Large intestine (tissue), 12 donors: ENCODE measurements at places on chromosomes 13 and 19.

- DNase-seq: no peak
Measured at GRCh38 chr13:56558698-56559320, 581.9 kb upstream of the PRR20A start.

GRCh38 chr13:48738311-48738710 is 84.6 kb downstream of the CYSLTR2 start:
- DNase-seq: no peak

DNA sequence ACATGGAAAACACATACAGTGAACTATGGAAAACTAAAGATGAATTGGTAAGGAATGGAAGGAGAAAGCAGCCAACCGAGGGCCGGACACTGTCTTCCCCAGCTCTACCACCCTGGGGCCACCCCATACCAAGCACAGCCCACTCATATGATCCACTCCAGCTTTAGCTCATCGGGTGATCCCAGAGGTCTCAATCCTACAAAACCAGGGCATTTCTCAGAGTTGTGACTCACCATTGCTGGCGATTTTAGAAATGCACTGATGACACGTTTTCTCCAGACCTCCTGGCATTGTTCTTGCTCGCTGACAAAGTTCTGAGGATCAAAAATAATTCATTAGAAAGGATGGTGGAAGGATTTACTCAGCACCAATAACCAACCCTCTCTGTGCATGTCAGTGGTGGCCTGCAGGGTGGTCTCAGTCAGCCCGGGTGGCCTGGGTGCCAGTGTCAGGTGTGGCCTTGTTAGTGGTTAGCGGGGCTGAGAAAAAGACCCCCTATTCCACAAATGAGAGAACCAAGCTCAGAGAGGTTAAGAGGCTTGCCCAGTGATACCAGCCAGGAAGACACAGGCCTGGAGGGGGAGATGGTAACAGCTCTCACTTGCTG is 6.6 kb downstream of the TMEM272 start:
- no peak for DNase-seq

DNA sequence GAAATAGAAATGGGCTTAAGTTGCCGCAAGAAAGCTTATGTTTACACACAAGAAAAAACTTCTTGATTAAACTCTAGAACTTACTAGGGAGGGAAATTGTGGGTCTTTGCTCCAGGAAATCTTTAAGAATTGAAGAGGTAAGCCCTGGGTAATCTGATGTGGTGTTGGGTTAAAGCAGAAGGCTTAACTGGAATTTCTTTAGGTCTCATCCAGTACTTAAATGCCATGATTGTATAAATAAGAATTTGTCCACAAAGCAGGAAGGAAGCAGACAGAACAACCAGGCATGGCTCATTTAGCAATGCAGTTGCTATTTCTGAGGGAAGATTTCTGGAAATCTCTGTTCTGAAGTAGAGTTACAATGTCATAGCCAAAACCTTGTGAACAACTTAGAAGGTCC is 360.4 kb downstream of the KLF5 start:
- DNase-seq: no peak

DNA sequence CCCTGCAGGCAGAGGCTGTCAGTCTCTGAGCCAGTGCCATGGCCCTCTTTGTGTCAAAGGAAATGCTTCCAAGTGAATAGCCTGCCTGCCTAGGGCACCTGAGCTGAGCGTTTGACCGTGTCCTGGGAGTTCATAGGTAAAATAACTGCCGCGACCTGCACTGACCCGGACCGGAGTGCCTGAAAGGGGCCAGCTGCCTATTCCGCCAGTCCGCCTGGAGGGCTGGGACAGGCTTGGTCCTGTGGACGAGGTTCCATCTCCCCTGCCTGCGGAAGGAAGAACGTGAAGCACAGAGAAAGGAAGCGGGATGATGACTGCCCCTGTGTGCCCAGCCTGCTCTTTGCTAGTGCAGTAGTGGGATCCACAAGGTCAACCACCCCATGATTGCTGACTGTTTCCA is 17.5 kb upstream of the ZNF492 start:
- no peak for DNase-seq

- DNase-seq: no peak
Measured at GRCh38 chr19:55373306-55373992, 3.2 kb upstream of the TMEM190 start.

- no peak for DNase-seq
Measured at GRCh38 chr13:98181111-98181815, 4.2 kb upstream of the RNF113B start.

DNA sequence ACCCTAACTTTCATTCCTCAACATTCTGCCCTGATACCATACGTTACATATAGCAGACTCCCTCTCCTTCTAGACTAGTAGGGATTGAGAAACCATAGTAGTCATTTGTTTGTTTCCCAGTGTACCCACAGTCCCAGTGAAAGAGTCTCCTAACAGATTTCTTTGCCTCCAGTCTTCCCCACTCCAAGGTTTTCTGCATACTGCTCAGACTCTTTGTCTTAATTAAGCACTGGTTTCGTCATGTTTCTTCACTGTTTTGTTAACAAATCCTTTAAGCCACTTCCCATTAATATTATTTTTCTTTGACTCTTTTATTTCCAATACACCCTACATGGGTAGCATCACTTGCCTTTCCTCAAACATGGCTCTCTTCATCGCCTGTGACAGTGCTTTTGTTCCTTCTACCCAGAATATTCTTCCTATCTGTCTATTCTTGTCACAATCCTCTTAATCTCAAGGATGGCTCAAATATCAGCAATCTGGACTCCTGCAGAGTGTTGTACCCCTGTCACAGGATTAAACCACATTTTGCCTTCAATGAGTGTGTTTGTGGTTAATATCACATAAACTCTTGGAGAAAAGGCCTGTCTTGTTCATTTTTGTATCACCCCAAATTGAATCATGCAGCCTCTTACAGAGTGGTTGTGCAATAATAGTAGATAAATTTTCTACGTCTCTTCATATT is 92.7 kb upstream of the KLF12 start:
- no peak for DNase-seq

GRCh38 chr19:10651851-10652250 is 2.3 kb upstream of the ILF3 start:
- DNase-seq: peak; percentile 31

GRCh38 chr19:38759590-38760003 is 13.7 kb downstream of the LGALS7 start:
- peak; percentile 86 for DNase-seq

DNA sequence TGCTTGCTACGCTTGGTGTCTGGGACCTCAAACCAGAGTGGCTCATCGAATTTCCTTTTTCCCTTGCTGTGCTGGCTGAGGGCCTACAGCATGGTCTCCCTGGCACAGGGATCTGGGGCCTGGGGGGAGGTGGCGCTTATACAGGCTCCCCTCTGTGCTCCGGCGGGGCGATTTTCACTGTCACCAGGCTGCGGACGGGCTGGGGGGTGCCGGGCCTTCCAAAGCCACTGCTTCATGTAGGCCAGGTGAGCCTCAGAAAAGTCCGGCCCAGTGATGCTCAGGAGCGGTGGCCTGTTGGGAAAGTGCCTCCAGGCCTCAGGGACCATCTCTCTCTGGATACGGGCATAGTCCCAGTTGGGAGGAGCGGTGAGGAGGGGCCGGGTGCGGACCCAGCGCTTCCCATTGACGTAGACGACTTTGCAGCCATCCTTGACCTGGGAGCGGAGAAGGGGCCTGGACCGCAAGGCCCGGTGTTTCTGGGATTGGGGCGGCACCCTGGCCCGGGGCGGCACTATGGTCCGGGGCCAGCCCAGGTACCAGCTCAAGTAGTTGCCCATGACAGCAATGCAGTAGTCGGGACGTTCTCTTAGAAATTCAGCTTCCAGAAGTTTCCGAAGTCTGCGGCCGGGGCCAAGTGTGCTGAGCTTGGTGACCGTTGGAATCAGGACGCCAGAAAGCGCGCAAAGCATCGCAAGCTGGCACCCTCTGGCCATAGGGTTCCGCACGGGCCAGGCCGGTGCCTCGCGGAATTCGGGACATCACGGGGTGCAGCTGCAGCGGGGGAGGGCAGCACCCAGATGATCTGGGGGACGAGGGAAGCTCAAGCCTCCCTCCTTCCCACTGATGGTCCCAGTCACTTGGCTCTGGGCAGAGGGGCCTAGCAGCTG is 255.9 kb downstream of the SLC7A1 start:
- no peak for DNase-seq

GRCh38 chr19:42219812-42220750 is at the start of gene ZNF526:
Gene ZNF526, plus strand, starts transcription at chr19:42220312. Its CDS starts 4,092 bp downstream, at chr19:42224404.
- DNase-seq: peak; percentile 99

DNA sequence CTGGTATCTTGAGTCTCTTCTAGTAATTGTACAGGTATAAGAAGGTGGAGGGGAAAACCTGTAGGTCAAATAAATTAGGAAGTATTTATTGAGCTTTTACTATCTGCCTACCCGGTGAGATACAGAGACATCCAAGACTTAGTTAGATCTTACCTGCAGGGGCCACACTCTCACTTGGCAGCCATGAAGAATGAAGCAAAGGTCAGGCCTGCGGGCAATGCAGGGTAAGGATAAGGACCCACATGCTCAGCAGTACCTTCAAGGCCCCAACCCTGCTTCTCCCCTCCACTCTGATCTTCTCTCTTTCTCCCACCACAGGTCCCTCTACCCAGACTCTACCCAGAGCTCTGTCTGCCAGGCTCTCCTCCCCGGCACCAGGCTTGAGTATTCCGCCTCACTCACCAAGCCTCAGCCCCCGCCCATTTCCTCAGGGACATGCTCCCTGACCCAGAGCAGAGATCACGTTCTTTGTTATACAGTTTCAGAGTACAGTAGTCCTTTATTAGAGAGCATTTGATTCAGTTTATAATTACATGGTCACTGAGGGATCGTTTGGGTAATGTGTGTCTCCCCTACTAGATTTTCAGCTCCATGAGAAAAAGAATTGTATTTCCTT is 18.9 kb upstream of the CLDN10 start:
- peak; percentile 18 for DNase-seq

GRCh38 chr13:106548064-106548696 is 12.7 kb upstream of the EFNB2 start:
- no peak for DNase-seq

DNA sequence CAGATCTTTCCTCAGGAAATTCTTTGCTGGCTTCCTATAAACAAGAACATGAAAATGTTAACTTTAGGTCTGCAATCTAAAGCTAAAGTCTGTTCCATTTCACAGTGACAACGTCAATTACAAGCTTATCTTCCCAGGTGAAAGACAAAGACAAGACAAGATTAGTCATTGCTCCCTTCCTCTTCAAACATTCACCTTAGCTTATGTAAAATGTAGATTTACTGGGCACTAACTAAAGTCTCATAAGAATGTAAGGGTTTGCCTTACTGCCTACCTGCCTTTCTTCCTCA is 17.2 kb downstream of the TNFSF14 start:
- DNase-seq: no peak

DNA sequence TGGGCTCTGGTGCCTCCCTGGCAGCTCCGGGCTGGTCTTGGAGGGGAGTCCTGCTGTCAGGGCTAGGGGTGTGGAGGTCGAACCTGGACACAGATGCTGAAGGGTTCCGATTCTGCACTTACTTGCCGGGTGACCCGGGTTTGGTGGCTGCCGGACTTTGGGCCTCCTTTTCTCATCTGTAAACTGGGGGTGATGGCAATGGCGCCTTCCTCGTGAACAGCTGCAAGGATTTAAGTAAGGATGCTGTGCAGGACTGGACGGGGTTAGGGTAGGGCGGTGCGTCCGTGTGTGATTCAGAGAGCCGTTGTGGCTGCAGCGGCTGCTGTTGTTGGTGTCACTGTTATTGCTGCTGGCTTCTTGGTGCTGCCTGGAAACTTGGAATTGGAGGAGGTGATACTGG is 2.4 kb downstream of the HPN start:
- no peak for DNase-seq

GRCh38 chr19:18017275-18018083 is 9.5 kb downstream of the ARRDC2 start:
- no peak for DNase-seq

DNA sequence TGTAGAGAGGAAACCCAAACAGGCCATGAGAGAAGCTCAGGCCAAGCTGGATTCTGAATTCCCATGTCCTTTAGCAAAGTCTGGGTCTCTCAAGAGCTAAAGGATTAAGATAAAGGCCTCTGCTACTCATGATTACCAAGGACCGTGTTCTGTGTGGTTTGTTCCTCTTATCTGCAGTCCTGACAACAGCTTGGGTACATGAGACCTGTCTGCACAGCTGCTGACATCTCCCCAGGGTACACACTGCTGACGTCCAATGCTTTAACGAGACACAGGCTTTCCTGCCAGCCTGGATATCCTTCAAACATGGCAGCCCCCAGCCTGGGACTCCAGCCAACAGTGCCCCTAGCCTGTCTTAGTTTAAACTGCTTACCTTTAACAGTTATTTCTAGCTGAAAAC is 211.0 kb downstream of the SLC7A1 start:
- peak; percentile 6 for DNase-seq

DNA sequence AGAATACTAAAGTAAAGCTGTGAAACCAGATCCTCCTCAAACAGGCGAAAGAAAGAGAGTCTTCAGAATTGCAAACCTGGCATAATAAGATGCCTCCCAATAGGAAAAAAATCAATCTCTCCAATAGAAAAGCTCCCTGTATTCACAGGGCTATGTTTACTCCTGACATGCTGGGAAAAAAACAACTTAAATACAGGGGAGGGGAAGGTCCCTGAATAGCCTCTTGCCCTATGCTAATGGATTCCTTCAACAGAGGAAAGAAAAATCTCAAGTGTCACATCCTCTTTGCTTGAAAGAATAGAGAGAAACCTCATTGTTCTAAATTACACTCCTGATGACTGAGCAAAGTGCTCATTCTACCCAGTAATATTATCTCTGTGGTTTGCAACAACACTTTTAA is 1271.1 kb upstream of the PRR20A start:
- DNase-seq: no peak

GRCh38 chr19:16945364-16945714 is 56.5 kb downstream of the F2RL3 start:
- DNase-seq: no peak

- no peak for DNase-seq
Measured at GRCh38 chr13:74201530-74201929, 67.3 kb upstream of the KLF12 start.

GRCh38 chr19:51093510-51094345 is 11.0 kb upstream of the KLK14 start:
- DNase-seq: no peak

DNA sequence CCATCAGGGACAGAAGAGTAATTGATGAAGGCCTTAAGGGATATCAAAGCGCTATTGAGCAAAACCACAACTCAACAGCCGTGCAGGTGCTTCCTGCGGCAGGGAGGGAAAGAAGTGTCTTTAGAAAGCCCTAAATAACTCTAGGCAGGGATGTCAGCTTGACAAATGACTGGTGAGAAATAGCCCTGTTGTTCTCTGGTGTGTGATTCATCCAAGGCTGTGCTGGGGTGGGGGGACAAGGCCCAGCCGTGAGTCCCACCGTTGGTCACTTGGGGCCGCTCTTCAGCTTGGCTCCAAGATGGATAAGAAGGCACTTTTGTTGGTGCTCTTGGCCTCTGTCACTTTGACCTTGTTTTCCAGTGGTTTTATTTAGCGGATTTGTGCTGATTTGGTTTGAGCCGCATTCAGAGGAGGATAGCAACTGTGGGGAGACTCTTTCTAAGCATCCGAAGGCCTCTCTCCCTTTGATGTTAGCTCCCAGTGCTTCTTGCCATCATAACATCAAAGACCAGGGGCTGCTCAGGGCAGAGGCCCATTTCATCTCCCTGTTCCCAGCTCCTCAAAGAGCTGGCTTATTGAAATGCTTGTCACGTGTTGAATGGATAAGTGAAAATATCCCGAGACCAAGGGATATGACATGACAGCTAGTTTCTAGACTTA is 130.3 kb upstream of the SERP2 start:
- DNase-seq: peak; percentile 31

- peak; percentile 21 for DNase-seq
Measured at GRCh38 chr13:72782717-72783116, 784 bp downstream of the PIBF1 start.
